ENCODE measurements at places on chromosomes 16 and 17. TPM values are rescaled to one million over a fixed set of nuclear protein-coding genes. Genes with fewer than 3 reads are reported as not detected.

GRCh38 chr17:57548421-57549410 is 196.4 kb downstream of the CCDC182 start:
- DNase-seq: no peak

- no peak for DNase-seq
These were observed 37.8 kb downstream of the ITGAE start for GRCh38 chr17:3762922-3763776.

DBNDD1 gene
- 2.6 TPM for total RNA-seq

RND2 gene
- total RNA-seq: 2.6 TPM

EVI2B gene
- 9.4 TPM for total RNA-seq

MPP3 gene
- 24.7 TPM for total RNA-seq

GRCh38 chr16:53773150-53773846 is 69.3 kb downstream of the FTO start:
- DNase-seq: peak; percentile 28

Data from tibial nerve (tissue), 4 donors.